CD4-positive, CD25-positive, alpha-beta regulatory T cell (primary cell): ENCODE measurements at places on chromosomes 6 and 20.

- DNase-seq = no peak
These were observed 7.3 kb downstream of the BPHL start for GRCh38 chr6:3125815-3126214.

DNA sequence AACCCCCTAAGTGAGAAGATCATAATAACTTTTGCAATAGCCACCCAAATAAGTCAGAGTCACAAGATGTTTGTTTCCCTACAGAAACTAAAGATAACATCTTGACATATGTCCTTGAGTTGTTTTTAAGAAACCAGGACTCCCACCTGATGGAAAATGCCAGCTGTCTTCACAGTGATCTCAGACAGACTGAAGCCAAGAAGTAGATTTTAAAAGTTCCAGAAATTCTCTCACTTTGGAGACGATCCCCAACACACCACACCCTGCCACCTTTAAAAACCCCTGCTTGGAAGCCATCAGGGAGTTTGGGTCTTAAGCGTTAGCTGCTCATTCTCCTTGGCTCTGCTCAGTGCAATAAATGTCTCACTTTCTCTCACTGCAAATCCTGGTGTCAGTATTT is 63.0 kb downstream of the GPR6 start:
- no peak for DNase-seq

- no peak for DNase-seq
These were observed 39.7 kb downstream of the NTSR1 start for GRCh38 chr20:62748311-62748710.

- no peak for DNase-seq
These were observed 144.3 kb upstream of the TENT5A start for GRCh38 chr6:81896525-81897503.

GRCh38 chr6:128659276-128659675 is 138.9 kb upstream of the PTPRK start:
- DNase-seq = no peak

GRCh38 chr20:33291830-33292355 is 8.9 kb downstream of the BPIFB1 start:
- DNase-seq = peak; percentile 45
